ENCODE measurements at places on chromosomes 7 and 10. TPM values are rescaled to one million over a fixed set of nuclear protein-coding genes. Genes with fewer than 3 reads are reported as not detected.

The OR9A2 gene
- not detected for polyA plus RNA-seq

DNA sequence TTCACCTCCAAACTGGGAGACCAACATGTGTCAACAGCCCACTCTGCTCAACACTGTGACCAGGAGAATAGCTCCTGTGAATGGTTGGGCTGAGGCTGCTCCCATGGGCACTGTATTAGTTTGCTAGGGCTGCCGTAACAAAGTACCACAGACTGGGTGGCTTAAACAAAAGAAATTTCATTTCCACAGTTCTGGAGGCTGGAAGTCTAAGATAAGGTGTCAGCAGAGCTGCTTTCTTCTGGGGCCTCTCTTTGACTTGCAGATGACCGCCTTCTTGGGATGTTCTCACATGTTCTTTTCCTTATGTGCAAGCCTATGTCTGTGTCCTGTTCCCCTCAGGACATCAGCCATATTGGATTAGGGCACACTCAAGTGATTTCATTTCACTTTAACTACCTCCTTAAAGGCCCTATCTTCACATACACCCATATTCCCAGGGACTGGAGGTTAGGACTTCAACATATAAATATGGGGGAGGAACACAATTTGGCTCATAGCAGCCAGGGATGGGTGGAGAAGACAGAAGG is 90.3 kb downstream of the CPED1 start:
- H3K4me3 ChIP-seq, result no peak overlapping the region
- peaks cover 10% of the 10 kb centered on the region for H3K4me1 ChIP-seq
- H3K36me3 ChIP-seq, result no peaks in the 10 kb centered on the region
- H3K27ac ChIP-seq, result no peak overlapping the region

GRCh38 chr10:123262456-123262855 is 108.3 kb downstream of the BUB3 start:
- no peaks in the 10 kb centered on the region for H3K36me3 ChIP-seq
- H3K4me3 ChIP-seq, result no peak overlapping the region
- DNase-seq, result no peak
- H3K27ac ChIP-seq, result no peak overlapping the region
- H3K27me3 ChIP-seq, result no peaks in the 10 kb centered on the region

DNA sequence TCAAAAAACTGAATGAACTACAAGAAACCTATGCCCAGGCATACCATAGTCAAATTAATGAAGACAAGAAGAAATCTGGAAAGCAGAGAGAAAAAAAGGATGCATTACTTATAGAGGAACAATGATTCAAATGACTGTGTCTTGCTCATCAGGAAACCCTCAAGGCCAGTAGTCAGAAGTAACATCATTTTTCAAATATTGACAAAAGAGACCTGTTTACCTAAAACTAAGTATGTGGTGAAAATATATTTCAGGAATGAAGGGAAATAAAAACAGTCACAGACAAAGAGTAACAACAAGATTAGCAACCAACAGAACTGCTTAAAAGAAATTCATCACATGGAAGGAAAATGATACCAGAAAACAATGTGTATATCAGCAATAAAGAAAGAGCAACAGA is 128.4 kb downstream of the ALOX5 start:
- no peaks in the 10 kb centered on the region for H3K27me3 ChIP-seq
- peak; percentile 24 for DNase-seq
- no peaks in the 10 kb centered on the region for H3K36me3 ChIP-seq
- no peak overlapping the region for H3K27ac ChIP-seq
- no peaks in the 10 kb centered on the region for H3K4me1 ChIP-seq

DNA sequence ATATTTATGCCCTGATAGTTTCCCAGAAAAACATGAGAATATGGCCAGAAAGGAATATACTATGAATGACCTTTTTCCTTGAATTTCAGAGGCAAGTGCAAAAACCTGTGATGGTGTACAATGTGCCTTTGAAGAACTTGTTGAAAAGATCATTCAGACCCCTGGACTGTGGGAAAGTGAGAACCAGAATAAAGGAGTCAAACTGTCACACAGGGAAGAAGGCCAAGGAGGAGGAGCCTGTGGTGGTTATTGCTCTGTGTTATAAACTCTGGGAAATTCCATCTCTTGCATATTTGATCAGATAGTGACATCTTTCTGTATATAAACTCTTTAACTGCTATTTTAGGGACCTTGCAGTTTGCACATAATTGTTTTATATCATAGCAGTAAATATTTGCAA is 33.7 kb downstream of the RAB18 start:
- H3K4me3 ChIP-seq, result no peak overlapping the region
- H3K27ac ChIP-seq, result no peak overlapping the region
- H3K4me1 ChIP-seq, result no peaks in the 10 kb centered on the region
- H3K36me3 ChIP-seq, result peaks cover 12% of the 10 kb centered on the region

DNA sequence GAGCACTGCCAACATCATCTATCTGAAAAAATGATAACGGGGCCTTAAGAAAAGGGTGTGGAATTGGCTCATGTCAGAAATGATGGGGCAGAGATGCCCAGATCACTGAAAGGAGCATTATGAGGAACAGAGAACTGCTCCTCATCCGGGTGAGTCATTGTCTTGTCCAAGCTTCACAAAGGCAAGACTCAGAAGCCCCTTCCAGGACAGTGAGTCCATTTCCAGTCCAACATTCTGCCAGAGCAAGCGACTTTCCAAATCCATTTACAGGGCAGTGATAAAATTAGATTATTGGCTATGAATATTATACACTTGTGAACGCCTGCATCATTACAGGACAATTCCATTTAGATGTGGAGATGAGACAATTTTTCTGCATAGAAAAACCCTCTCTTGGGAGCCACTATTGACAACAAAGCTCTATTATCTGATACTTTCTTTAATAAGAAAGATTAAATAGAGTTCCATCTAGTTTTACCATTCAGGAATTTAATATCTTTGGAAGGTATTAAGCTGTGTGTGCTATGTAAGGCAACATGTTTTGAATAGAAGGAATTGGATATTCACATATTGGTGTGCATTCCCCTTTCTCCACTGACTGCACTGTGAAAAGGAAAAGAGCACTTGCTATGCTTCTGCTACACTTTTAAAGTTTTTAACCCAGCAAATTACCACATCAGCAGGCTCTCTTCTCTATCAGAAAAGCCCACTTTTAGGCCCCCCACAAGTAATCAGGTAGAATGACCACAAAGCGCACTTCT is 159.6 kb downstream of the NRP1 start:
- H3K4me1 ChIP-seq, result peaks cover 26% of the 10 kb centered on the region
- H3K27ac ChIP-seq, result no peak overlapping the region
- no peak for DNase-seq
- H3K27me3 ChIP-seq, result no peaks in the 10 kb centered on the region
- peaks cover 2% of the 10 kb centered on the region for H3K36me3 ChIP-seq

The PARP12 gene
- 89.1 TPM for polyA plus RNA-seq

GRCh38 chr7:154736389-154736788 is 266.5 kb downstream of the PAXIP1 start:
- no peak overlapping the region for H3K4me3 ChIP-seq
- H3K36me3 ChIP-seq, result no peaks in the 10 kb centered on the region
- no peak for DNase-seq
- H3K27me3 ChIP-seq, result no peaks in the 10 kb centered on the region

DNA sequence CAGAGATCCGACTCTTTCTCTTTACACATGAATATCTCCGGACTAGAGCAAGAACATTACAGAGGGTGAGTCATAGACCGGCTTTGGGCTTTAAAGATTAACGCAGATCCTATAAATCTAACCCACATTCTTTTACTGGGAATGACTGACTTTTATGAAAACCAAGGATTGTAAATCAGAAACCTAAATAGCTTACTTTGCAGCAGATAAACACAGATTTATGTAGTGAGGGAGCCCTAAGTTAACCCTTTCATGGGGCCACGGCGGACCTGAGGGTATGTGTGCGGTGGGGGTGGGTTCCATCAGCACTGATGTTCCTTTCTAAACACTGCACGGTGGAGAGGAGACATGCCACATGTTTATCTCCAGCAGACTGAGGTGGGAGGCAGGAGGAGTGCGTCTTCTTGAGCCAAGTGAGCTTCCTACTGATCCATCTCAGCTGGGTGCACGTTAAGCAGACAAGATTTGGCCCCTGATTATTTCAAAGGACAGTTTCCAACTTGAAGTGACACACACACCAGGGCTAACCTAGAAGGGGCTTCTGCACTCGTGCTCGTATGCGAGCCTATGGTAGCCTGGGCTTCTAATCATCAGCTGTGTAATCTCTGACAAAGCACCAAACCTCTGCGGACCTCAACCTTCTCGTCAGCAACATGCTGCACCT is 127.6 kb downstream of the WDR11 start:
- peaks cover 16% of the 10 kb centered on the region for H3K27me3 ChIP-seq
- no peaks in the 10 kb centered on the region for H3K36me3 ChIP-seq
- no peaks in the 10 kb centered on the region for H3K4me1 ChIP-seq
- H3K4me3 ChIP-seq, result no peak overlapping the region

Data from endothelial cell of umbilical vein (primary cell).